ENCODE measurements at places on chromosomes 11 and 22. TPM values are rescaled to one million over a fixed set of nuclear protein-coding genes. Genes with fewer than 3 reads are reported as not detected.

RAG1 gene
- polyA plus RNA-seq, result 0.38 TPM

GRCh38 chr22:42321908-42322561, 51.6 kb upstream of the TCF20 start:
- peaks cover 32% of the 10 kb centered on the region for H3K4me1 ChIP-seq
- DNase-seq, result no peak
- H3K27me3 ChIP-seq, result no peaks in the 10 kb centered on the region
- H3K36me3 ChIP-seq, result no peaks in the 10 kb centered on the region

- DNase-seq, result no peak
- no peak overlapping the region for H3K4me3 ChIP-seq
- no peaks in the 10 kb centered on the region for H3K27me3 ChIP-seq
- no peaks in the 10 kb centered on the region for H3K36me3 ChIP-seq
- H3K27ac ChIP-seq, result no peak overlapping the region
Measured at GRCh38 chr11:79672786-79673185, 232.0 kb upstream of the TENM4 start.

- no peak overlapping the region for H3K27ac ChIP-seq
- no peaks in the 10 kb centered on the region for H3K27me3 ChIP-seq
- H3K36me3 ChIP-seq, result no peaks in the 10 kb centered on the region
- DNase-seq, result no peak
- H3K4me3 ChIP-seq, result no peak overlapping the region
Measured at GRCh38 chr11:62030071-62030684, 62.7 kb upstream of the FTH1 start.

DNA sequence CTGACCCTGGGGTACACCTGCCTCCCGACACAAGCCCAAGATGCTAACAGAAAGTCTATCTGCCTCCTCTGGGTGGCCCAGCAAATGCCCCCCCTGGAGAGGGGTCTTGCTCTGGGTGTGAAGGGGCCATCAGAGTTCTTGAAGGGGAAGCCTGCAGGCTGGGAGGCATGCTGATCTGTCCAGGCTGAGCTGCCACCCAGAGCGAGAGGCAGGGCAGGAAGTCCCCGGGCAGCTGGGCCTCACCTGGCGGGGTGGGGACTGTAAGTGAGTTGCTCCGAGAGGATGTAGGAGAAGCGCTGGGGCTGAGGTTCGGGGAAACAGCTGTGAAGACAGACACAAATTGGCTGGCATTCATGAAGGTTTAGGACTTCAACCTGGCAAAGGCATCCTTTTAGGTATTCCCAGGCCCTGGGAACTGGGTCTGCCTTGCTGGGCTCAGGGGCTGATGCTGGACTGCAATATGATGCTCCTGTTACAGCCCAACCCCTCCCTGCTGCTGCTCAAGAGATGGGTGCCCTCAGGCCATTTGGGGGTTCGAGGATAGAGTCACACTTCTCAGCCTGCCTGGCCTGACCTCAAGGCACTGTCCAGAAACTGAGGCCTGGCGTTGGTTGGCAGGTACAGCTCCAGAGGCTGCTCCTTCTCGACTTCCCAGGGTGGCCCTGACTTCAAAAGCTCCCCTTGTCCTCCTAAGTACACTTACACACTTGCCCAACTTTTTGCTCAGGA, 60.2 kb upstream of the LYVE1 start:
- no peak overlapping the region for H3K4me3 ChIP-seq
- peaks cover 19% of the 10 kb centered on the region for H3K4me1 ChIP-seq
- no peaks in the 10 kb centered on the region for H3K36me3 ChIP-seq
- no peaks in the 10 kb centered on the region for H3K27me3 ChIP-seq

- no peak for DNase-seq
- H3K36me3 ChIP-seq, result no peaks in the 10 kb centered on the region
- H3K27me3 ChIP-seq, result no peaks in the 10 kb centered on the region
- H3K27ac ChIP-seq, result no peak overlapping the region
- no peak overlapping the region for H3K4me3 ChIP-seq
Measured at GRCh38 chr11:95922099-95922498, 1.8 kb downstream of the MTMR2 start.

- no peak overlapping the region for H3K4me3 ChIP-seq
- H3K4me1 ChIP-seq, result no peaks in the 10 kb centered on the region
- H3K27me3 ChIP-seq, result no peaks in the 10 kb centered on the region
- H3K36me3 ChIP-seq, result no peaks in the 10 kb centered on the region
- no peak for DNase-seq
- H3K27ac ChIP-seq, result no peak overlapping the region
Measured at GRCh38 chr22:49137206-49137840, 690.4 kb downstream of the BRD1 start.

All from CD4-positive, alpha-beta memory T cell (primary cell).